ENCODE measurements at places on chromosomes 16 and 17. TPM values are rescaled to one million over a fixed set of nuclear protein-coding genes. Genes with fewer than 3 reads are reported as not detected.

The TBC1D3G gene
- not detected for total RNA-seq

The MMP28 gene
- total RNA-seq = 0.21 TPM

The SEPTIN12 gene
- total RNA-seq = not detected

The ADAT1 gene
- 58.7 TPM for total RNA-seq

The LGALS9B gene
- total RNA-seq = not detected

The HSD11B2 gene
- total RNA-seq = 2.8 TPM

The FZD2 gene
- not detected for total RNA-seq

The C1QL1 gene
- total RNA-seq = not detected

The KRTAP4-1 gene
- total RNA-seq = not detected

The COASY gene
- 111 TPM for total RNA-seq

The PDILT gene
- not detected for total RNA-seq

The GPRC5B gene
- total RNA-seq = 0.14 TPM

The SHCBP1 gene
- 41.6 TPM for total RNA-seq

The MEOX1 gene
- total RNA-seq = 0.25 TPM

The CCDC200 gene
- total RNA-seq = not detected

The CHP2 gene
- total RNA-seq = not detected

The RAMP2 gene
- total RNA-seq = not detected

The CCL17 gene
- total RNA-seq = not detected

The TMEM231 gene
- total RNA-seq = 4.4 TPM

The PARD6A gene
- total RNA-seq = 7.8 TPM

The CEP295NL gene
- total RNA-seq = 0.19 TPM

The SRP68 gene
- 140 TPM for total RNA-seq

The TMEM100 gene
- not detected for total RNA-seq

The CD300LB gene
- total RNA-seq = not detected

The GNPTG gene
- total RNA-seq = 19.2 TPM

The KCTD13 gene
- total RNA-seq = 27.2 TPM

The CES5A gene
- not detected for total RNA-seq

The KLHL10 gene
- 0.30 TPM for total RNA-seq

The FOXN1 gene
- not detected for total RNA-seq

The CHST4 gene
- not detected for total RNA-seq

The DLG4 gene
- total RNA-seq = 9.8 TPM

The DLX3 gene
- total RNA-seq = 0.16 TPM

The MARCHF10 gene
- not detected for total RNA-seq

The SLC13A2 gene
- not detected for total RNA-seq

The PRSS21 gene
- total RNA-seq = 11.2 TPM

The NGFR gene
- total RNA-seq = not detected

The HSF4 gene
- 9.3 TPM for total RNA-seq

The CES3 gene
- 0.43 TPM for total RNA-seq

The CPHXL2 gene
- not detected for total RNA-seq

The TNP2 gene
- not detected for total RNA-seq

The PRR29 gene
- 0.36 TPM for total RNA-seq

The CIITA gene
- total RNA-seq = 1.5 TPM

The DNAH2 gene
- total RNA-seq = 0.04 TPM

The DCXR gene
- total RNA-seq = 93.3 TPM

The PIK3R5 gene
- 32.6 TPM for total RNA-seq

The KRT33A gene
- total RNA-seq = not detected

The SOST gene
- total RNA-seq = not detected

The SLC38A8 gene
- not detected for total RNA-seq

The AURKB gene
- total RNA-seq = 177 TPM

The RNF43 gene
- total RNA-seq = 0.48 TPM

The NOG gene
- 4.5 TPM for total RNA-seq

The MYO15A gene
- total RNA-seq = 0.68 TPM

Data from activated naive CD8-positive, alpha-beta T cell treated with anti-CD3 and anti-CD28 coated beads for 36 hours (primary cell).